ENCODE measurements at places on chromosomes 1 and 21.

- no peak for DNase-seq
Measured at GRCh38 chr1:189819751-189820150, 657.9 kb downstream of the BRINP3 start.

GRCh38 chr1:201141418-201141817, 12.9 kb downstream of the TMEM9 start:
- DNase-seq = no peak

DNA sequence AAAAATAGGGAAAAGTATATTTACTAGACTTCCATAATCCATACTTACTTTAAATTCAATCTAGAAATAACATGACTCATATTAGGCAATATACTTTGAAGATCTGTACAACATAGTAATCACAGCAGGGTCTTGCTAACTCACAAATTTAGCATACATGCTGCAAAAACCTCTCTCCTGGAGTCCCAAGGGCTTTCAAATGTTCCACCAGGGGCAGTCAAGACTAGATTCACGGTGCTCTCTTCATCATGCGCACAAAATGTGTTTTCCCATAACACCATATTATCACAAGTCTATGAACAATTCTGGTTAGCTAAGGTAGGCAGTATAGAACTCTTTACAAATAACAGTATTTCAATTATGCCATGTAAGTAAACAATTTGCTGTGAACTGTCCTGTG, 45.8 kb downstream of the SSX2IP start:
- no peak for DNase-seq

GRCh38 chr1:199161766-199162303, 523.0 kb downstream of the PTPRC start:
- no peak for DNase-seq

DNA sequence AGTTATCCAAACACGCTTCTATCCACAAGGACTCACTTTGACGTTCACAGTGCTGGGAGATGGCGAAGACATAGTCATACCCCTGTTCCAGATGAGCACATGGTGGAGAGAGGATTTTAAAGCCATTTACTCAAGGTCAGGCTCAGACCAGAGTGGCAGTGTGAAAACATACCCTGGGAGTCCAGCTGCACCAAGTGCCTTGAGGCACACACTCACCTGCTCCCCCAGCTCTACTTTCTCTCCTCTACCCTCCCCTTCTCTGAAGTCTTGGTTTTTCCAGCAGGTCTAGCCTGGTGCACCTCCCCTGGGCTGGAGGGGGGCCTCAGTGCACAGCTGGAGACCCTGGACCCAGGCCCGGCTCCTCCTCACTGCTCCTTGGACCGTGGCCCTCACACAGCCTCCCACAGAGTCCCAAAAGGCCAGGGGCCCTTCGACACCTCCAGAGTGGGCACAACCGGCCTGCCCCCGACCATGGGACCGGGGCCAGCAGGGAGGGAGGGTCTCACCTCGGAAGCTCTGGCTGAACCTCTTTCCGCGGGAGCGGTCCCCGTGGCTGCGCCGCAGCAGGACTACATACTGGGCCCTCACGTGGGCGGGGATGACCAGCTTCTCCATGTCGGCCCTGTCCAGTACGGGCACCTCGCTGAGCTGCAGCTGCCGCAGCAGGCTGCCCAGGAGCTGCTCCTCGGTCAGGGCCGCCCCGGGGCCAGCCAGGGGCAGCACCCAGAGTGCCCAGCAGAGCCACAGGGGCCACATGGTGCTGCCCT, 452 bp downstream of the LEFTY2 start:
- DNase-seq = no peak

GRCh38 chr1:32867671-32868070, 3.0 kb downstream of the FNDC5 start:
- DNase-seq = no peak

DNA sequence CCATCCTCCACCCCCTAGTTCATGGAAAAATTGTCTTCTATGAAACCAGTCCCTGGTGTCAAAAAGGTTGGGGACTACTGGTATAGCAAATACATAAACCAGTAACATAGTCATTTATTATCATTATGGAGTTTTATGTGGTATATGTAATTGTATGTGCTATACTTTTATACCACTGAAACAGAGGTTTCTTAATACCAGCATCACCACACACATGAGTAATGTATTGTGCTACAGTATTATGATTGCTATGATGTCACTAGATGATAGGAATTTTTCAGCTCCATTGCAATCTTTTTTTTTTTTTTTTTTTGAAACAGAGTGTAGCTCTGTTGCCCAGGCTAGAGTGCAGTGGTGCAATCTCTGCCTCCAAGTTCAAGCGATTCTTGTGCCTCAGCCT, 5.7 kb upstream of the PAXBP1 start:
- DNase-seq = no peak

GRCh38 chr1:89130716-89131115, 4.8 kb upstream of the GBP2 start:
- DNase-seq = no peak

DNA sequence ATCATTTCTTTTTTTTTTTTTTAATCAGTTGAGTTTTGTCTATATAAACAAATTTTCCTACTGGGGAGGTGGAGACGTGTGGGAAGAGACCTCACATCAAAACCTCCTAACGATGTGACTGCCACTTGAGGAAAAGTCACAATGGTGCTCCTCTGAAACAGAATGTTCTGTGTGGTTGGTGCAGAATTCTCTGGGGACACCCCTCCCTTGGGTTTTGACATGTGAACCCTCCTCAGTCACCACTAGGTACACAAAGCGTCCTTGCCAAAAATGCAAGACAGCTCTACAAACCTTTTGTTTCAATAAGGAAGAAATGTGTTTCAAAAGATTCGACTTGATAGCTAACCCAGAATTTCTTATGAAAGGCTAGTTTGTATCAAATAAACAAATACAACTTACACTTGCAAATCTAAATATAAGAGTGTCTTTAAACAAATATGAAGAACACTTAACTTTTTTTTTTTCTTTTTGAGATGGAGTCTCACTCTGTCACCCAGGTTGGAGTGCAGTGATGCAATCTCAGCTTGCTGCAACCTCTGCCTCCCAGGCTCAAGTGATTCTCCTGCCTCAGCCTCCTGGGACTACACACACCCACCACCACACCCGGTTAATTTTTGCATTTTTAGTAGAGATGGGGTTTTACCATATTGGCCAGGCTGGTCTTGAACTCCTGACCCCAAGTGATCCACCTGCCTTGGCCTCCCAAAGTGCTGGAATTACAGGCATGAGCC, 9.3 kb downstream of the SLC25A24 start:
- DNase-seq = no peak

GRCh38 chr1:106747232-106747631, 309.2 kb upstream of the PRMT6 start:
- DNase-seq = no peak

- DNase-seq = peak; percentile 79
Measured at GRCh38 chr1:110554871-110555801, 36.2 kb upstream of the KCNA10 start.

GRCh38 chr1:172394141-172394751, 26.2 kb upstream of the C1orf105 start:
- no peak for DNase-seq

GRCh38 chr1:78474092-78474491, 16.7 kb upstream of the PTGFR start:
- no peak for DNase-seq

- DNase-seq = no peak
Measured at GRCh38 chr1:223738465-223739365, 26.4 kb downstream of the CAPN2 start.

DNA sequence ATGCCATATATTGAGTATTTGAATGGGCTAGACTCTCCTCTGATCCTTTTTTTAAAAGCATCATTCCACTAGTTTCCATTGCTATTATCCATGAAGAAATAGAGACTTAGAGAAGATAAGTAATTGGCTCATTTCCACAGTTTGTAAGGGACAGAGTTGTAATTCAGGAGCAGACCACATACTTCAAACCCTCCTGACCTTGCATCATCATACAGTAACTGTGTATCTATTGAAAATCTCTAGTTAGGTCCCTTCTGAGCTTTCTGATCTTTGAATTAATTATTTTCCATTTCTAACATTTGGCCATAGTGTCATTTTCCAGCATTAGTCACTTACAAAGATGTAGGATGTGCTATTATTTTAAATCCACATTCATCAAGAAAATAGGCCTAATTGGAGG, 386.5 kb upstream of the ST6GALNAC5 start:
- DNase-seq = no peak

- DNase-seq = no peak
Measured at GRCh38 chr1:116764466-116764898, 10.3 kb downstream of the CD2 start.

DNA sequence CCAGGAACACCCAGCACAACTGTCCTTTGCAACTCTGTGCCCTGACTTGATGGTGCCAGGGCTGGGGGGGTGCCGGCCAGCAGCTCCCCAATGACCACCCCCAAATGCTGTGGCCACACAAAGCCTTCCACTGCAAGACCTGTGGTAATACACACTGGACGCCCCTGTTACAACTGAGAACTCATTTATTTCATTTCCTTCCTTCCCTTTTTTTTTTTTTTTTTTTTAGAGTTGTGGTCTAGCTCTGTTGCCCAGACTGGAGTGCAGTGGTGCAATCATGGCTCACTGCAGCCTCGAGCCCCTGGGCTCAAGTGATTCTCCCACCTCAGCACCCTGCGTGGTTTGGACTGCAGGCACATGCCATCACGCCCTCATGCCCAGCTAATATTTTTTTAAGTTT, 25.2 kb downstream of the TP73 start:
- DNase-seq = no peak

- no peak for DNase-seq
Measured at GRCh38 chr1:159829822-159830465, 3.3 kb downstream of the SLAMF8 start.

DNA sequence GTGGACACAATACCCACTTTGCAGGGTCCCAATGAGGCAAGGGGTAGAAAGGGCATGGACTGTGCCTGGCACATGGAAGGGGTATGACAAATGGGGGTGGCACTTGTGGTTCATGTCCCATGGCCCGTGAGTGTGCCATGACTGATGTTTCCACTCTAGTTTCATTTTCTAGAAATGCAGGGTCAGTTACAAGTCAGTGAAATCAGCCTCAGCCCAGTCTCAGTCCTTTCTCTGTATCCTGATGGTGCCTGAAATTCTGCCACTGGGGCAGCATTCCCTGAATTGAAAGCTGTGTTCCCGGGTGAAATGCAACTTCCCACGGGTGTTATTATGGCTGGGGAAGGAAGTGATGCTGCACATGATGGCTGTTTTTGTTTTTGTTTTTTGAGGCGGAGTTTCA, 110.8 kb upstream of the ZBTB40 start:
- DNase-seq = no peak

DNA sequence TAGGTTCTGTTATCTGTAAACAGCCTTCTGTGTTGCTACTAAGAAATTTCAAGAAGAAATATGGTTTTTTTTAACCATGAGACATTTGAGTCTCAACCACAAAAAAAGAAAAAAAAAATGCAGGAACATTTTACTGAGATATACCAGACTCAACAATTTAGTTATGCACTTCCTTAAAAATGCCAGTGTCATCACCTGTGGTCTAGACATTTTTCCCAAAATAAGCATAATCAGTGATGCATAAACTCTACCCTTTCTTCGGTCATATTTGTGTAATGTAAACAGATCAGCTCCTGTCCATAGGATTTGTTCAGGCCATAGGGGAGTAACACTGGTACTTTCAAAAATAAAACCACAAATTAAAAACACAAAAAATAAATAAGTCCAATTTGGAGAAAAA, 122.6 kb upstream of the TNFSF4 start:
- DNase-seq = no peak

- DNase-seq = no peak
Measured at GRCh38 chr1:155984341-155984740, 6.0 kb upstream of the ARHGEF2 start.

GRCh38 chr1:114668784-114669561, 876 bp downstream of the DENND2C start:
- DNase-seq = peak; percentile 29

DNA sequence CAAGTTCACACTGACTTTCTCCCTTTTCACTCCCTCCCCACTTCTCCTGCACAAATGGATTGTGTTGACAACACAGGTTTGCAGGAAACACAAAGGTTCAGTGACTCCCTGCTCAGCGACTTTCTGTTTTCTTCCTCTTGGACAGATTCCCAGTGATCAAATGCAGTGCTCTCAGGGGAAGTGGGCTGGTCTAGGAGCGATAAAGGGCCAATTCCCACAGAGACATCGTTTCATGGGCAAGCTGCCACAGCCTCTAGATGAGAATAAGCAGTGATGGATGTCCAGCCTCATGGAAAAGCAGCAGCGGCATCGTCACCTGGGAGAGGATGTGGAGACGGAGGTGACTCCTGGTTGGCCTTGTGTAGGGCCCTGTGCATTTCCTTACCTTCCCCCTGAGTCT, 30.6 kb downstream of the FYB2 start:
- no peak for DNase-seq

DNA sequence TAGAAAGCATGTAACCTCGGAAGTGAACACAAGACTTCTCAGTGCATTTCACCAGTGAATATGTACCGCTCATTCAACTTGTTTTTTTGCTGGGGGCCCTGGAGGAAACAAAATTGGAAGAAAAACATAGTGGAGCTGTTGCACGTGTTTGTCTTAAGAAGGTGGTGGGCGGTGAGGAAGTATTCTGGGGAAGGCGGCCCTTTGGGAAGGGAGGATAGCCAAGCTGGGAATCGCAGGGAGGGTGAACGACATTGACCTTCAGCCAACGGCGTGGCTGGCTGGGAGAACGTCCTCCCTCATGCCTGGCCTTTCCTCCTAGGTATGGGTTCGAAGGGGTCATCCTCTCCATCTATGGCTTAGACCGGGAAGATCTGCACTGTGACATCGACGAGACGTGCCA, 19.4 kb downstream of the TFF3 start:
- DNase-seq = no peak

DNA sequence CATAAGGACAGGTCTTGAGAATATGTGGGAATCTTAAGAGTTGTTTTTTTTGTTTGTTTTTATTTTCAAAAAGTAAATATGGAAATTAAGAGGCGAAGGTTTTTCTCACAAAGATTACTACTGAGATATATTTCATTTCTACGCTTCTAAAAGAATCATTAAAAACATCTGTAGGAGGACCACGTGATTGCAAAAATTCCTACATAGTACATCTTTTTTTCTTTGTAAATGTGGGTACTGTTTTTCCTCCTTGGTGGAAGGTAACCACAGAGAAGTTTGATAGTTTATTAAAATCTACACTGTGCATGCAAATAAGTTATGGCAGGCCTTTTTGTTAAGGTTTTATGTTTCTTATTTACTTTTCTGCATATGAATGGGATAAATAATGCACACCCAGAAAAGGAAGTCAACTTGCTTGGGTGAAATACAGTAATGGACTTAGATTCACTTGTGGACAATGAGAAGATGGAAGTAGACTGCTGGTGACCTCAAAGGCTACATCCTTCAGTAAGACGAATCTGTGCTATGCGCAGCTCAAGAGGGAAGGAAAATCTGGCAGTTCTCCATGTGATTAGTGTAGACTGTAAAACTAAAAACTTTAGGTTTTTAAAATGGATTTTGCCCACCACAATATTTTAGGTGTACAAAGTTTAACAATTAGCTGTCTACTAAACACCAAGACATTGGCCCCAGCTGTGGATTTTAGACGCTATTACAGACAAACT, 2.0 kb downstream of the AK5 start:
- no peak for DNase-seq

GRCh38 chr1:3469849-3470649, 15.6 kb downstream of the ARHGEF16 start:
- DNase-seq = no peak
